ENCODE measurements at places on chromosomes 2 and 18.

GRCh38 chr2:46303822-46304221 is 6.6 kb downstream of the EPAS1 start:
- DNase-seq: no peak

GRCh38 chr2:165909466-165909865 is 44.1 kb downstream of the TTC21B start:
- DNase-seq: no peak

GRCh38 chr2:215386566-215386965 is 49.3 kb downstream of the FN1 start:
- DNase-seq: no peak

GRCh38 chr18:3402982-3403451 is 47.0 kb upstream of the TGIF1 start:
- no peak for DNase-seq

DNA sequence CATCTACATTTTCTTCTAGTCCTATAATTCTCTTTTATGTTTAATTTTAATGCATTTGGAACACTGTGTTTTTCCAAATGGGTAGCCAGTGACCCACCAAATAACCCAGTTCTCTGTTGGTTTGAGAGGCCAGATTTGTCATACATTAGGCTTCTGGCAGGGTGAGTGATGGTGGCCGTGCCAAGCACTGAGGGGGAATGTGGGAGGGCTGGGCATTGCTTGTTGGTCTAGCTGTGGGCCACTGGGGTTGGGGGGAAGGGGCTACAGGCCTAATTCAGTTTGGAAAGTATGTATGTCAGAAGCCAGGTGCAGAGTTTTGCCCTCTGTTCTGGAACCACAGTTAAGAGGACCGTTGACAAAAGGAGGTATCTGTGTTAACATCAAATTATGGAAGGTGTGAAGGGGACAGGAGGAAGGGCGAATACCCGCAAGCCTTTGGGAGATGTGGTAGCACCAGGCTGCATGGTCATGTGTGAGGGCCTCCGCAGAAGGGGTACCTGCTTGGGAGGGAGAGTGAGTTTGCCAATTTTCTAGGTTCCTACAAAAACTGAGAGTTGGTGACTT is 38.1 kb upstream of the SCLY start:
- DNase-seq: no peak

DNA sequence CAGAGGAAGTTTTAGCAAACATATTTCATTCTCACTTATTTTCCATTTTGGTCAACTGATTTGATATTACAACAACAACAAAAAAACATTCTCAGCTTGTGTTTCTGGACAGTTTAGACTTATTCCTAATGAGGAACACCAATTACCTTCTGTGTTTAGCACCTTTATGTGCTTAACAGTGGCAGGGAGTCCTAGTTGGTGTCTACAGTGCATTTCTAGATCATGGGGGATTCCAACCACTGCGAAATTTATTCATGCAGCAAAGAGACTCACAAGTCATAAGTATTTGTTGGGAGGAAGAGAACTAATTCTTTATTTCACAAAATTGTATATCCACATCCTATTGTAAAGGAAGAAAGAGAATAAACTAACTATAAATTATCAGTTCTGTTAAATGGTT is 4.2 kb downstream of the ARHGAP28 start:
- DNase-seq: no peak

GRCh38 chr18:9275890-9276289 is 58.7 kb upstream of the TWSG1 start:
- DNase-seq: no peak

DNA sequence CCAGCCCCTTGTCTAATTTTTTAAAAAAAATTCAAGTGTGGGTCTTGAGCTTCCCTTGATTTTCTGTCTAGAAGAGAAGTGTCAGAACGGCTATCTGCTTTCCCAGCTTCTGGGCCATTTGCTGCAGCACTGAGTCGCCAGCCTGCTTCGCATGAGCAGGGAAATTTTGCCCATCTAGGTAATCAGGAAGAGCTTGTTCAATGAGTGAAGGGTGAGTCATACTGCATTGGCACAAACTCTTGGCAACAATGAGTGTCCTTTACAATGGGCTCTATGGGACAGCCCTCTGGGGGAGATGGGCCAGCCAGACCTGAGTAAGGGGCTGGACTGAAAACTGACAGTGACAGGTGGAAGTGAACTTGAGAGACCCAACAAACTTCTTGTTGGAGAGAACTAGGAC is 2.4 kb upstream of the RNF144A start:
- peak; percentile 26 for DNase-seq

DNA sequence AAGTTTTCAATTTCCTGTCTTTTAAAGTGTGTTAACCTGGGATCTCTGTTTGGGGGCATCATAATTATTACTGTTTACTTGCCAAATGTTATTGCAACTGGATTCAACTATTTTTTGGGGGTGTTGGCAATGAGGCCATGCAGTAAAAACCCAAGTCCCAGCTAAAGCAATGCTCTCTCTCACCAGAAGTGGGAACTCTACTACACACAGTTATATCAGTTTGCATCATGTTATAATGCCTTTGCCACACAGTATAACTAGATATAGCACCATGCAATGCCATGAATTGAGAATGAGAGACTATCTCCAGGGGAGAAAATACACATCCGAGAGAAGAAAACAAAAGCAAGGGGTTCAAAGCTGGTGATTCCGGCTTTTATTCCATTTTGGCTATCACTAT is 79.0 kb downstream of the GCA start:
- DNase-seq: no peak

DNA sequence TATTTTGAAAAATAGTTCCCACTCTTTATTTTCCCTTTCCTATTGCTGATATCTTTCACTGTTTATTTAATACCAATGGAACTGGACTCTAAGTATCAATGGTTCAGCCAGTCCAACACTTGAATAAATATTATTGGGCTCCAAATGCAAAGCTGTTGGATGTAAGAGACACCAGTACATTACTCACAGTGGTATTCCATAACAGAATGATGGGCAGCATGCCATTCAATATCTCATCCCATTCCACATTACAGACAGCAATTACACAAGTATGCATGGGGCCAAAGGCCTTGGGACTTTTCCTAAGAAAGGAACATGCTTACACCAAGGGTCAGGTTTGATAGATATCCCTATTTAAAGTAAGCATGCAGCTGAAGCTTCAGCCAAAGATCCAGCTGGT is 231.9 kb downstream of the RND3 start:
- no peak for DNase-seq

DNA sequence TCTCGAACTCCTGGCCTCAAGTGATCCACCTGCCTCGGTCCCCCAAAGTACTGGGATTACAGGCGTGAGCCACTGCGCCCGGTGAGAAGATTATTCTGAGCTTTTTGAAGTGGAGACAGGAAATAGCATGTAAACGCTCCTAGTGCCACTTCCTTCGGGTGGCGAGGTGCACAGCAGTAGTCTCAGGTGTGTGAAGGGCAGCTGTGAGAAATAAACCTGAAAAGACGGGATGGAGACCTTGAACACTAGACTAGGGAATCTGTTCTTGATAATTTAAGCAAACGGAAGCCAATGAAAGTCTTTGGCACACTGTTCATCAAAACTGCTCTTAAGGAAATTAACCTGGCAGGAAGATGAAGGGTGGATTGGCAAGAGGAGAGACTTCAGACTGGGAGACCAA is 439 bp upstream of the PLEKHH2 start:
- no peak for DNase-seq

DNA sequence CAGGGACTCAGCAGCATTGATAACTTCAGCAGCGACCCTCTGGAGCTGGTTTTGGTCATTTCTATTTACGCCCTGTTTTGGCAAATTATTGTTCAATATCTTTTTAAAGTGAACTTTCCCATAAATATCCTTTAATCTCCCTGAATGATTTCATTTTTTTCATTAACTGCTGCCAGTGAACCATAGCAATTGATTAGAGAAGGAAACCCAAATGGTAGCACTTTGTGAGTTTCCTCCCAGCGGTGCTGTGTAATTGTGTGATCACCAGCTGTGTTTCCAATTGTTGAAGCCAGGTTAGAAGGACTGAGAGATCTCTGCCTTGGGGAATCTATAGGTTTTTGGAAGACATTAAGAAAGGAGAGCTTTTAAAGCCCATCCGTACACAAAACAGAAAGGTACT is 16.3 kb downstream of the MAP3K20 start:
- no peak for DNase-seq

DNA sequence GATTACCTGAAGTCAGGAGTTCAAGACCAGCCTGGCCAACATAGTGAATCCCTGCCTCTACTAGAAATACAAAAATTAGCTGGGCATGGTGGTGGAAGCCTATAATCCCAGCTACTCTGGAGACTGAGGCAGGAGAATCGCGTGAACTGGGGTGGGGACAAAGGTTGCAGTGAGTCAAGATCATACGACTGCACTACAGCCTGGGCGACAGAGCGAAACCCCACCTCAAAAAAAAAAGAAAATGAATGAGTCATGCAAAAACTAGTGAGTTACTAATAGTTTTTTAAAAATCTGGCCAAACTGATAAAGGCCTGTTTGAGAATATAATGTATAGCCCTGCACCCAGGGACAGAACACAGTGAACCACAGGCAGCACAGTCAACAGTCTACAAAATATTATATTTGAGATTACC is 17.5 kb downstream of the AFG3L2 start:
- no peak for DNase-seq

GRCh38 chr2:28618221-28619141 is 122.6 kb downstream of the PLB1 start:
- no peak for DNase-seq

DNA sequence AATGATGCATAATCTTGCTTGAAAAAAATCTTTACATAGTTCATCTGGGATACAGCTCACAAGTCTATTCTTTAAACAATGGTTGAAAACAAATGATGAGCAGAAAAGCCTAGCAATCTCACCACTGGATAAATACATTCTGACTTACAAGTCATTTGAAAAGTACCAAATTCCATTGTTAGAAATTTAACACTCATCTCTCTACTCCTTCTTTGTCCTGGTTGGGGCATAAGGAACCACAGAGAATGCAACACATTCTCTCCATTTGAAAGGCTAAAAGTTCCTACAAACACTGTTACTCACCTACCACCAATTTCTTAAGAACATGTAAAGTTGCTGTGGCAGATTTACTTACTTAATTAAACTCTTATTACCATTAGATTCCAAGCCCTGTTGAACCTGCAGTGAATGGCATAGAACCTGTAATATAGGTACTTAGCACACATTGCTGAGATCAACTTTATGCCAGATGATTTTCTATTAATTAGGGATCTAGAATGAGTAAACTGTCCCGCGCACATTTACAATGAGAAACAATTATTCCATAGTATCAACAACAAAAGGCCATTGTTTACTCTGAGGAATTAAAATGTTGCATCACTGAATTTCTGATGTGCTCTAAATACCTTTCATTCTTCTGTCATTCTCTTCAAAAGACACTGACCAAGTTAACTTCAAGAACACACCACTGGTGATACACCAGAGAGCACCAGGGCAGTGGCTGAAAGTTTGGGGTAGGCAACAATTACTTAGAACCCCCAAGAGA is 69.6 kb downstream of the CABYR start:
- DNase-seq: no peak

DNA sequence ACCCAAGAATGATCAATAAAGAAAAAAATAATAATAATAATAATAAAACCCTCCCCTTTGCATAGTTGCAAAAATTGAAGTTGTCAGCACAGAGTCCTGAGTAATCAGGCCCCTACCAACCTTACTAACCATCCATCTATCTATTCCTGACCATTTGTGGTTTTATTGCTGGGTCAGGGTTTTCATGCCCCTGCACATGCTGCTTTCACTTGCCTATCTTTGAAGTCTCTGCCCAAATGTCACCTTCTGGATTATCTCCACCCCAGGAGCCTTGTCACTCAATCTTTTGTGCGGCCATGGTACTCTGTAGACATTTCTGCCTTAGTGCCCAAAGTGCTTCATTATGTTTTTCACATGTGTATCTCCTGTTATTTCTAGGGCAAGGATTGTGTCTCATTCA is 35.1 kb downstream of the SLC30A6 start:
- DNase-seq: no peak

GRCh38 chr2:186068139-186068801 is 329.7 kb downstream of the FSIP2 start:
- no peak for DNase-seq

GRCh38 chr2:108869542-108869941 is 83.0 kb downstream of the CCDC138 start:
- no peak for DNase-seq

DNA sequence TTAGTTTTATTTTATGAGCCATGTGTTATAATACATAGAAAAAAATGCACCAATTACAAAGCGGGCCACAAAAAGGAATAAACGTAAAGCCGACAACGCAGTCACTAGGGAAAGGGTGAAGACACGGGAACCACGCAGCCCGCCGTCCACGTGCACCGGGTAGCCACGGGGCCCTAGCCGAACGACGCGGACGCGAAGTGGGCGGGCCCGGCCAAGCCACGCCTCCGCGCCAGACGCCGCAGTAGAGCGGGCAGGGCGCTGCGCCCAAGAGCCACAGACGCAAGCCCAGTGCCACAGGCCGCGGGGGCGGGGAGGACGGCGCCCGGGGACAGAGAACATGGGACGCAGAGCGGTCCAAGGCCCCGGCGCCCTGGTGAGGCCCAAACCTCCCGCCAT is at the start of gene DUSP28:
TSS of gene DUSP28 (plus strand) at position 274 of the 396 bp plus-strand sequence. CDS start 328 bp downstream, outside the sequence.
- DNase-seq: peak; percentile 88

DNA sequence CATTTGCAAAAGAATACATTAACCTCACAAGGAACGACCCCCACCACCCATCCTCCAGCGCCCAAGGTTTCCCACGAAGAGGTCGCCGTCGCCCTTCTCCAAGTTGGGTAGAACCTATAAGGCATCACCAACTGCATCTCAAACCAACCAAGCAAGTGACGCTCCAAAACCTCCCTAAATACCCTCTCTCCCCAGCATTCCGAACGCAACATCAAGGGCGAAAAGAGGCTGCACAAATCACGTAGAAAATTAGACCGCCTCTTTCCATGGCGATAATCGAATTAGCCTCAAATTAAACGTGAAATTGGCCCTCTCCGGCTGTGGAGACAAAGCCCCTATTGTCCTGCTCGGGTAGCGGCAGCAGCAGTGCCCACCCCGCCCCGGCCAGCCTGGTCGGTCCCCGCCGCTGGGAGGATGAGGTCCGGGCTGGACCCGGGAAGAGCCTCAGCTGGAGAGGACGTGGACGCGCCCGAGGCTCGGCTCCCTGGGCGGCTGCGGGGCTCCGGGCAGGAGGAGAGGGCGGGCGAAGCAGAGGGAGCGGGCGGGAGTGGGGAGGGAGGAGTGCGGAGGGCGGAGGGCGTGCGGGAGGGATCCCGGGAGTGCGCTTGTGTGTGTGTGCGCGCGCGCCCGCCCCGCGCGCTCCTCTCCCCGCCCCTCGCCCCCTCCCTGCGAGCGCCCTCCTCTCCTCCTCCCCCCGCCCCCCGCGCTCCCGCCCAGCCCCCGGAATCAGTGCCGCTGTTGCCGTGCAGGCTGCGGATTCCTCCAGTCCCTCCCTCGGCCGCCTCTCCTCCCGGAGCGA is at the start of gene SPTBN1:
TSS of gene SPTBN1 (plus strand) at position 765 of the 799 bp plus-strand sequence. CDS start 70,092 bp downstream, outside the sequence.
- DNase-seq: peak; percentile 82

DNA sequence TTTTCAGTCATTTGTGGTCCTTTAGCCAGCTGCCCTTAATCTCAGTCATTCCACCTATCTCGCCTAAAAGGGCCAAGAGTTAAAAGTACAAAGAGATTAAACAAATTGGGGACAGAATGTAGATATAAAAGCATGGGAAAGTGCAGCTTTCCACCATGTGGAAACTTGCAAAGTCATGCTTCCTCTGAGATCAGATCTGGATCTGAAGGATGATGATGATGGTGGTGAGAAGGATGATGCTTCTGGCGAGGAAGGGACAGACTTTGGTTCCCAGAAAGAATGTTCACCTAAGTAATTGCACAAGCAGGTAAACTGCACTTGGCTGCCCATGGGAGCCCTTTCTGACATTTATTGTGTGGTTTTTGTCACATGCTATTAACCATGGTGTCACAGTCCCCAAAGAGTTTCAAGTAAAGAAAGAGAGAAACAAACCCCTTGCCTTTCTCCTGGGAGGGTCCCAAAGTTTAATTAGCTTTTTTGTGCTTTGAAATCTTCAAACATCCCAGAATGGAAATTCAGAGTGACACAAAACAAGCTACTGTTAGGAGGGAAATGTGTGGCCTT is 34.7 kb downstream of the KLF7 start:
- no peak for DNase-seq
